Activated CD4-positive, alpha-beta memory T cell treated with anti-CD3 and anti-CD28 coated beads for 36 hours (primary cell): ENCODE measurements at places on chromosomes 1 and 21.

DNA sequence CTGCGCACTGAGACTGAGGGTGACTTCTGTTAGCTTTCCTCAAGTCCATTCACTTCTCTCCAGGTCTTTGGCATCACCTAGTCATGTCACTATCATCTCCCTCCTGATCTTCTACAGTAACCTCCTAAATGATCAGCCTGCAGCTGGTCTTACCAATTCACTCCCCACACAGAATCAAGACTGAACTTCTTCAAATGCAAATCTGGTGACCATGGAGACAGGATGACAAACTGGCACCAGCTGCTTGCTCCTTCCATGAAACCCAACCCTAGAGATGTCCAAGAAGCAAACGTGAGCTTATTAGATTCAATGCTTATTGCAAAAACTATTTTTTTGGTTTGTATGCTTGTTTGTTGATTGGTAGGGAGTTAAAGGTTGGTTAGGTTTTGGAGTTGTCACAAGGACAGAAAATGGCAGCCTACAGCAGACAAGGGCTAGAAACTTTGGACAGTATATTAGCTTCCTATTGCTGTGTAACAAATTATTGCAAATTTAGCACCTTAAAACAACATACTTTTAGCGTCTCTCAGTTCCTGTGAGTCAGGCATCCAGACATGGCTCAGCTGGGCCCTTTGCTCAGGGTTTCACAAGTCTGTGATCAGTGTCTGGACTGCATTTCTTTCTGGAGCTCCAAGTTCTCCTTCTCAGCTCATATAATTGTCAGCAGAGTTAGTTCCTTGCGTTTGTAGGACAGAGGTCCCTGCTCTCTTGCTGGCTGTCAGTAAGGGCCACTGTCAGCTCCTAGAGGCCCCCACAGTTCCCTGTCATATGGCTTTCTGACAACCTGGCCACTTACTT lies 53.3 kb upstream of the GJA8 start:
- DNase-seq, result no peak

DNA sequence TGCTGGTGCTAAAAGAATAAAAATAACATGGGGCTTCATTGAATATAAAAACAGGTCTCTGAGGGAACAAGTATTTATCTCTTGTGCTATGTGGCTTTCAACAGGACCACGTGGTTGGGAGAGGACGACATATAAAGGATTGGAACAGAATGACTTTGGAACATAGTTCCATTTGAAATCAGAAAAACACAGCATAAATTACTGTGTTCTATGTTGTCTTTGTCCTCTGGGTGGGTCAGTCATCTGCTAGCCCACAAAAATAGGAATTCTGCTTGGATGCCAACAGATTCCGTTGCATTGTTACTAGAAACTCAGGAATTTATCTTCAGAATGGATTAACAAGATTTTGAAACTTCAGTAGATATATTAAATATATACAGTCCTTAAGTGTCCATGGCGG lies 5.9 kb downstream of the CEP85 start:
- DNase-seq, result no peak

DNA sequence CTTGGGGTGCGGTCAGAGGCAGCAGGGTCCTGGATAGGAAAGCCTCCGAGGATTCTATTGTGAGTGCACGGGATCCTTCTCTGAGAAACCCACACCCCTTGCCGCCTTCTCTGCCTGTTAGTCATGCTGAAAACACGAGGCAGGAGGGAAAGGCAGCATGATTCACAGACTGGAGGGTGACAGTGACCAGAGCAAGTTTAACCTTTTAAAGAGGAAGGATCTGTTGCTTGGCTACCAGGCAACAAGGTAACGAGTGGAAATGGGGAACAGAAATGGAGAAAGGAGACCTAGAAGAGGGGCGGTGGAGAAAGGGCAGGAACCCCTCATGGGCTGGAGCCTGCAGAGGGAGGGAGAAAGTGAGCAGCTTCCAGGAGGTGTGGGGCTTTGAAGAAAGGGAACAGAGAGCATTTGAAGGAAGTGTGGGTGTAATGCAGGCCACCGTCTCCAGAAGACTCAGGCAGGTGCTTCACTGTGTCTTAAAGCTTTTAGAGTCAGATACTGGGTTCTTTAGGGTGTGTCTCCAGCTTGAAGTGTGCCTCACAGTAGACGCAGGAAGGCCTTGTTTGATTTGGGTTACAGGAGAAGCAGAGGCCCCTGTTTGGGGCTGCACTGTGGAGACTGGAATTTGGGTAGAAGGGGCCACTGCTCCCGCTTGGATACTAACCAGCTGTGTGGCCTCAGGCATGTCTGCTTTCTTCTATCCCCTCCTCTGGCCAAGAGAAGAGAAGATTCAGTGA lies 19.1 kb downstream of the OPTC start:
- peak; percentile 72 for DNase-seq

DNA sequence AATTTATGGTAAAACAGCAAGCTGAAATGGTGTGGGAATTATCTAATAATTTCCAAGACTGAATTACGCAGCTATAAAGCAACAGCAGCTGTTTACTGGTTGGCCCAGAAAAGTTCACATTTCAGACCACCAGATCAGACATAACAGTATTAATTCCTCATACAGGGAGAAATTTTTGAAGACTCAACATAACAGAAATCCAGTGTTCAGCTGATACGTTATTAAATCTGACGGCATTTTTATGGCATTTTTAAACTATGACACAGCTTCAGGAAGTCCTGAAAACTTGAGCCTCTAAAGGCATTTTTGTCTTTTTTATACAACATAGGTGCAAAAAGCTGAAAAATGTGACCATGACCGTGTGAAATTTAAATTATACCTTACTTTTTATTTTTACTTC lies 91.2 kb downstream of the APP start:
- DNase-seq, result no peak

GRCh38 chr1:56434025-56434424 lies 145.3 kb downstream of the PLPP3 start:
- no peak for DNase-seq

GRCh38 chr21:44477712-44478111 lies 22.4 kb downstream of the LRRC3 start:
- DNase-seq, result no peak

DNA sequence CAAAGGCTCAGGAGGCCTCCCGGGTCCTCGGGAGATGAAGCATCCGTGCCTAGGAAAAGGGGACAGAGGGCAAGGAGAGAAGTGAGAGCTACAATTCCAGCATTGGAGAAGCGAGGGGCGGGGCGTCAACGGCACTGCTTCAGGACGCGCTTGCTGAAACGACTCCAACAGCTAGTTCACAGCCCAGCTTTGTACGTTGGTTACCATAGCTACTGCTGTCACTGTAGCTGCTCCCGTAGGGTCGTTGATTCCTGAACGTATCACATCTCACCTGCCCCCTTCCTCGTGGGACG lies 63.1 kb downstream of the TOR1AIP2 start:
- no peak for DNase-seq

- DNase-seq, result no peak
Measured at GRCh38 chr21:32515874-32516273, 69.4 kb downstream of the TCP10L start.

GRCh38 chr1:17502326-17502778 lies 37.1 kb upstream of the ARHGEF10L start:
- peak; percentile 70 for DNase-seq
